Karpas-422 (cell line): ENCODE measurements at places on chromosomes 16 and 17. TPM values are rescaled to one million over a fixed set of nuclear protein-coding genes. Genes with fewer than 3 reads are reported as not detected.
A peak's percentile ranks its signal among the peaks of the same experiment; 100 is the strongest.

MYL11 gene
- total RNA-seq, result not detected in 2 replicates

DNA sequence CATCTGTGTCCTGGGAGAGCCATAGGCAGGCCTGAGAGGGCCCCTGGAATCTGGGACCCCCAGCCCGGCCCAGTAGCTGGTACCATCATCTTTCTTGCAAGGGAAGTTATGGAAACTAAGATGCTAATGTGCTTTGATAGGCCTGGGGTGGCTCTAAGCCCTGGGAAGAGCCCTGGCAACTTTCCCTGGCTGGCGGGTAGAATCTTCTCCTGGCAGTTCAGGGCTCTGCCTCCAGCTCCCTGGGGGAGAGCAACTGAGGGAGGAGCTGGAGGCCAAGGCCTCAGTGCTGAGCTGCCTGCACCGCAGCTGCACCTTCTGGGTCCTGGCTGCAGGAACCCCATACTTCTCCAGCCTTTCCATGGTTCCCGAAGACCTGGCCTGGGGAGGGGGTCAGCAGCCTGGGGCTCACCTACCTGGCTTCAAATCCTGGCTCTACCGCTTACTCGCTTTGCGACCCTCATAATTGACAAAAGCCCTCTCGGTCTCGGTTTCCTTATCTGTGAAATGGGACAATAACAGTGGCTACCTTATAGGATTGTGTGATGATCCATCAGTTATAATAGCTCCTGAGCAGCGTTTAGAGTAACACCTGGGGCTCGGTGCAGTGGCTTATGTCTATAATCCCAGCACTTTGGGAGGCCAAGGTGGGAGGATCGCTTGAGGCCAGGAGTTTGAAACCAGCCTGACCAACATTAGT lies 333.7 kb downstream of the SEC14L1 start:
- peaks cover 73% of the 10 kb centered on the region for H3K4me1 ChIP-seq
- H3K36me3 ChIP-seq, result no peaks in the 10 kb centered on the region; the same call in 1 of the 2 replicates
- DNase-seq, result no peak
- H3K27ac ChIP-seq, result peak overlapping the region; percentile 98
- no peaks in the 10 kb centered on the region for H3K27me3 ChIP-seq

DNA sequence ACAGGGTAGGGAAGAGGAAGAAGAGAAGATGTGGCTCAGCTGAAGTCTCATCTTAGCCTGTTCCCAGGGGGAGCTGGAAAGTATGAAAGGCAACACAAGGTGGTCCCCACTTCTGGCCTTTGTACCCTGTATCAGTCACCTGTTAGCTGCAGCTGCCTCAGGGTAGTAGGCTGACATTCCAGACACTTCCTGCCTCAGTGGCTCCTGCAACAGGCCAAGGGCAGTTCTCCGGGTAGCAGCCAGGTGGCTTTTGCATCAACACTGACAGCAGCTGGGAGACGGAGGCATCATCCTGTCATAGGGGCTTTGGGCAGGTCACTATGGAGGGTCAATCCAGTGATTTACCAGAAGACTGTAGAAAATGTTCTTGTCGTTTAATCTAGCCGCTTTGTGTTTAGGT lies 124.0 kb downstream of the RGS9 start:
- no peaks in the 10 kb centered on the region for H3K36me3 ChIP-seq
- H3K4me1 ChIP-seq, result no peaks in the 10 kb centered on the region
- no peak overlapping the region for H3K27ac ChIP-seq

DNA sequence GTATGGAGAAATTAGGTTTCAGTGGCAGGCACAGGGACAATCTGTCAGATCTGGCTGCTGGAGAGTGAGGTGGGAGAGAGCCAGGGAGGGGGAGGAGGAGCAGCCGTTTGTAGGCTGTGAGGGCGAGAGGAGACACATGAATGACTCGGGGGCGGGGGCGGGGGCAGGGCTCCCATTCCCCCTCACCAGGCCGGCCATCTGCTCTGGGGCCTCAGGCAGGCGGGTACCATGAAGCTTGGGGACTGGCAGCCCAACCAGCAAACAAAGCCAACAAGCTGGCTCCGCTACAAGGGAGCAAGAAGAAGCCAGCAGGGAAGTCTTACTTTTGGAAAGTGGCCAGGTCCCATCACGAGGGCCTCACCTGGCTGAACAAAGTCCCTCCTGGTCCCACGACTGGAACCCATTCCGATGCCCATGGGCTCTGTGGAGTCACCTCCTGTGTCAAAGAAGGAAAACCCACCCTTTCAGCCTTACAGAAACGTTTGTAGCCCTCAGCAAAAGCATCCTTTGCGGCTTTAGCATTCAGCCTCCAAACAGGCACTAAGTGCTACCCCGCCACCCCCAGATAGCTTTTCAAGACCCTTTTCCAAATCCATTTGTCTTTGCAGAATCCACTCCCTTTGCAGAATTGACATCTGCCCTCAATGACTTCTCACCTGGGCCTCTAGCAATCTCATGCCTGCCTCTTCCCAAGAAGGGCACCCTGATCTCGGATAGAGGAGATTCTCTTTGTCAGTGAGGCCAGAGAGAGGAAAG lies 9.2 kb upstream of the SSTR2 start:
- no peaks in the 10 kb centered on the region for H3K27me3 ChIP-seq
- H3K4me1 ChIP-seq, result peaks cover 80% of the 10 kb centered on the region
- H3K36me3 ChIP-seq, result no peaks in the 10 kb centered on the region
- DNase-seq, result peak; percentile 82
- H3K4me3 ChIP-seq, result peak overlapping the region; percentile 45
- peak overlapping the region; percentile 96 for H3K27ac ChIP-seq

DNA sequence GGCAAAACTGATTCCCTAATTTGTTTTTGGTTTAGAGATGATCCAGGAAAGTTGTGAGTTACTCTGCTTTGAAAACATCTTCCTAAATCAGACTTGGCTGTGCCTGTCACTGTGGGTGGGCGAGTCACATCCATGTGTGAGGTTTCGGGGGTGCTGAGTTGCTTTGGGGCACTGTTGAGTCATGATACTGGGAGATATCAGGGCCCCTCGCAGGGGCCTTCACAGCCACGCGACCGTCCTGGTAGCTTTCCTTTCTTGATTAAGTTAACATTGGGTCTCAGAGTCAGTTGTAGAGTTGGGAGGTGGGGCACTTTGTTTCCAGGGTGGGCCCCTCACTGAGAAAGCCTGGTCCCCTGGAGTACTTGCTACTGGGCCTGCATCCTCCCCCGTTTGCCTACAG lies 58.3 kb upstream of the LGALS9 start:
- no peak for DNase-seq
- no peak overlapping the region for H3K4me3 ChIP-seq
- H3K36me3 ChIP-seq, result no peaks in the 10 kb centered on the region
- H3K4me1 ChIP-seq, result no peaks in the 10 kb centered on the region

NRN1L gene
- total RNA-seq, result 0.56 TPM in 1 of 2 replicates, not detected in the other

- no peaks in the 10 kb centered on the region for H3K4me1 ChIP-seq
- H3K4me3 ChIP-seq, result no peak overlapping the region
- no peak overlapping the region for H3K27ac ChIP-seq
- no peaks in the 10 kb centered on the region for H3K36me3 ChIP-seq
- H3K27me3 ChIP-seq, result no peaks in the 10 kb centered on the region
Measured at GRCh38 chr17:58605986-58606385, 85.9 kb downstream of the TEX14 start.

GRCh38 chr17:80260791-80261158 lies at the start of gene RNF213:
RNF213 (plus strand) TSS chr17:80260852; CDS start chr17:80263682, 2,830 bp downstream.
- H3K4me1 ChIP-seq, result peaks cover 53% of the 10 kb centered on the region
- H3K27me3 ChIP-seq, result 0 out of 2 replicates have a peak, but pooled peaks cover 2% of the 10 kb centered on the region
- peak within 1 kb of the TSS; percentile 88 for H3K4me3 ChIP-seq
- H3K27ac ChIP-seq, result no peak within 1 kb of the TSS
- peak; percentile 47 for DNase-seq
- H3K36me3 ChIP-seq, result no peaks in the 10 kb centered on the region

GRCh38 chr16:3800477-3801270 lies 79.8 kb downstream of the CREBBP start:
- H3K27ac ChIP-seq, result no peak overlapping the region
- DNase-seq, result no peak
- peaks cover 28% of the 10 kb centered on the region for H3K4me1 ChIP-seq
- H3K4me3 ChIP-seq, result no peak overlapping the region

- H3K27me3 ChIP-seq, result no peaks in the 10 kb centered on the region
- no peaks in the 10 kb centered on the region for H3K4me1 ChIP-seq
- no peaks in the 10 kb centered on the region for H3K36me3 ChIP-seq
- H3K4me3 ChIP-seq, result no peak overlapping the region
Measured at GRCh38 chr17:46950997-46951621, 27.9 kb downstream of the RPRML start.

TMED6 gene
- total RNA-seq, result 1.8 TPM in 1 of 2 replicates, not detected in the other

- no peak for DNase-seq
- H3K36me3 ChIP-seq, result no peaks in the 10 kb centered on the region
- no peaks in the 10 kb centered on the region for H3K27me3 ChIP-seq
- H3K4me1 ChIP-seq, result peaks cover 15% of the 10 kb centered on the region
Measured at GRCh38 chr17:69954241-69954925, 120.6 kb upstream of the KCNJ16 start.

TBX2 gene
- 0.07 TPM in 1 of 2 replicates, not detected in the other for total RNA-seq

ESRP2 gene
- not detected in 2 replicates for total RNA-seq

DNA sequence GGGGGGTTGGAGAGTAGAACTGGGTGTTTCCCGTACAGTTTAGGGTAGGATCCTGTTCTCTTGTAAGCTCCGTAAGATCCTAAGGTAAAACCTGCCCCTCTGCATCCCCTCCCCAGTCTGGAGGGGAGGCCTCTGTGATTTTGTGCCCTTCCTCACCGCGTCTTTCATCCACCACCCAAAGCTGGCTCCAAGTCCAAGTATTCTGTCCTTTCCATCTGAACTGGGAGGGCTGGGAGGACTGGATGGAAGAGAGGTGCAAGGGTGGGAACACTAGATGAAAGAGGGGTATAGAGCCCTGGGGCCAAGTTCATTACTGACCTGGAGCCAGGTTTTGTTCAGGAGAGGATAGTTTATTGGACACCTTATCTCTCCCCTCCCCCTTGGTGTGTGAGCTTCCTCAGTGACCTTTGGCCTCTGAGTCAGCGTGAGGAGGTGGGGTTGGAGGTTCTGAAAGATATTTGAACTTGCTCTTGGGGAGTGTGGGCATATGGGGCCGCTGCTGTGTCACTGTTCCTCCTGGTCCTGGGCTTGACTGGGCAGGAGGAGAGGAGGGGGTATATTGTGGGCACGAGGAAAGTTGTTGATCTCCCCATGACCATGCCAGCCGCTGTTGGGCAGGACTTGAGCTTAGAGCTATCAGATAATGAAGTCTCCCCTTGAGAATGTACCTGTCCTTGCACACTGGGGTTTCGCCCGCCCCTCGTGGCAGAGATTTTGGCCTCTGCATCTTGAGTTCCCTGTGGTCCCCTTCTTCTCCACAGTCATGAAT lies 1.6 kb downstream of the LASP1 start:
- DNase-seq, result peak; percentile 68
- peaks cover 3% of the 10 kb centered on the region; the same call in 1 of the 2 replicates for H3K36me3 ChIP-seq
- H3K4me1 ChIP-seq, result peaks cover 67% of the 10 kb centered on the region
- H3K27me3 ChIP-seq, result no peaks in the 10 kb centered on the region

DNA sequence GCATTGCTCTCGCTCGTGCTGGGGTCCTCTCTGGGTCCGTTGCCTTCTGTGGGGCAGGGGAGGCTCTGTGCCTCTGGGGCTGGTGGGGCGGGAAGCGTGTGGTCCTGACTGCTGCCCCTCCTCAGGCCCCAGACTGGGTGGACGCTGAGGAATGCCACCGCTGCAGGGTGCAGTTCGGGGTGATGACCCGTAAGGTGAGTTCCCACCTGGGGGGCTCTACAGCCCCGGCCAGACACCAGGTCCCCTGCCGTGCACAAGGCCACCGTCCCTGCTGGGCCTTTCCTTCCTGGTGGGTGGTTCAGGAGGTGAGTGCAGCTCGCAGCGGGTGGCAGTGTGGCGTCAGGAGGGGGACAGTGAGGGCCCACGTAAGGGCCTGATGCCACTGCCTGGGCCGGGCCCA lies 6.7 kb downstream of the HGS start:
- no peak overlapping the region for H3K27ac ChIP-seq
- H3K4me3 ChIP-seq, result no peak overlapping the region
- H3K4me1 ChIP-seq, result peaks cover 5% of the 10 kb centered on the region
- H3K27me3 ChIP-seq, result no peaks in the 10 kb centered on the region

SCARF1 gene
- total RNA-seq, result 0.18 TPM in 1 of 2 replicates, not detected in the other

DNA sequence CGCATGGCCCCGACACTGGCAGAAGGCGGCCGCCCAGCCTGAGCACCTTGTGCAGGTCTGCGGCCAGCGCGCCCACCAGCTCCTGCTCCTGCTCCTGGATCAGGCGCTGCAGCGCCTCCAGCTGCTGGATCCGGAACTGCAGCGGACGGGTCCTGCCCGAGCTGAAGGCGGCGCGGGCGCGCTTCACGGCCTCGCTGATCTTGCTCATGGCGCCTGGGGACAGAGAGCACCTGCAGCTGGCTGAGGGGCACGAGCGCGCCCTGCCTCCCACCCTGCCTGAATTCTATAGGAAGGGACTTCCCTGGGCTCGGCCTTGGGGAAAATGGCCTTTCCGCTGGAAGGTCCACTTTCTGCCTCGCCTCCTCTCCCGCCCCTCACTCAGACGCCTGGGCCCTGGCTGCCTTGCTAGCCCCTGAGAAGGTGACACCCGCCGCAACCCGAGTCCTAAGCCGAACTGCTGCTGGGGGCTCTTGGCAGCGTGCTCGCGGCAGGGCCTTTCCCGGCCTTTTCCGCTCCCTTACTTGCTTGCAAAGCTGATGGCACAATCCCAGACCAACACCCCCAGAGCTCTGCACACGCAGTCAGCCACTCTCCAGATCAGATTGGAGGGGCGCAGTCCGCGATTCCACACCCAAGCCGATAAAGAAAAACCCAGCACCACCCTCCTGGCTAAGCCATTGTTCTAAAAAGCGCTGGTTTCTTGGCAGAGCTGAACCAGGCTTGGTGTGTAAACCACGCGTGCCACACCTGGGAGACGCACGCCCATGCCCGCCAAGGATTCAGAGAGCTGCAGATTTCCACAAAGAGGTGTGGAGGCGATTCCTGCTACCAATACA lies 3.0 kb downstream of the ALDH3A1 start:
- no peaks in the 10 kb centered on the region for H3K36me3 ChIP-seq
- no peaks in the 10 kb centered on the region for H3K4me1 ChIP-seq

DNA sequence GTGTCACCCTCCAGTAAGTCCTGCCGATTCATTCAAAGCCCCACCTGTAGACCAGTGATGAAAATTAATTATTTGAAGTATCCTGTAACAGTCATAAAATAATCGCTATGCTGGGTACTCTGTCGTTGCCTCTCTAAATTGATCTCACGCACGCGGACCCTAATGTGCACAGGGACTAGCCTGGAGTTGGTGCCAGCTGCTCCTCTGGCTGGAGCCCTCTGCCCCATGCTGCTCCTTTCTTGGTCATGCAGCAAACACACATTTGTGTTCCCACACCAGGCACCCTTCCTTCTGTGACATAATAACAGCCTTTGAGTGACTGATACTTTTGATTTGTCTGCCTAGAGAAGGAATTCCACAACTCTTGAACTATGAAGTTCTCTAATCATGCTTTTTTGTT lies 16.0 kb downstream of the RAB11FIP3 start:
- no peak overlapping the region for H3K27ac ChIP-seq
- no peak overlapping the region for H3K4me3 ChIP-seq
- H3K4me1 ChIP-seq, result no peaks in the 10 kb centered on the region
- DNase-seq, result no peak
- H3K27me3 ChIP-seq, result no peaks in the 10 kb centered on the region

DNA sequence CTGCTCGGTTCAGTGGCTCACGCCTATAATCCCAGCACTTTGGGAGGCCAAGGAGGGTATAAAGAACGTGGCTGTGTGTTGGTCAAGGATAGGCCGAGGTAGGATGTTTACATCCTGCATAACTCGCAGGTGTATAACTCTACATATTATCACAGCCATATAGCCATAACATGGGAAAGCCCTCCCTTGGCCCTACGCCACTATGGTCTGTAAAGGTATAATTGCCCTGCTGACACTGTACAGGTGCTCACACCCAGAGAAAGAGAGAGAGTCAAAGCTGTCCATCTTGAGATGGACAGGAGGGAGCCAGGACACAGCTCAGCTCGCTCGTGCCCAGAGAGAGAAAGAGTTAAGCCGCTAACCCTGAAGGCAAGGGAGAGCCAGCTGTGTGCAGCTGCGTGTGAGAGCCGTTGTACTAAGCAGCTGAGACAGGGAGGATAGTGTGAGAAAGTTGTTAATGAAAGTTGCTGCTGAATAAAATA lies 30.4 kb upstream of the DHX8 start:
- no peaks in the 10 kb centered on the region for H3K4me1 ChIP-seq
- H3K4me3 ChIP-seq, result no peak overlapping the region
- H3K27me3 ChIP-seq, result no peaks in the 10 kb centered on the region

KRT12 gene
- total RNA-seq, result not detected in 2 replicates
